Naive B cell (primary cell): ENCODE measurements at places on chromosomes 4 and X.
A peak's percentile ranks its signal among the peaks of the same experiment; 100 is the strongest.

- H3K27me3 ChIP-seq = peaks cover 14% of the 10 kb centered on the region
- no peak overlapping the region for H3K27ac ChIP-seq
- no peak for DNase-seq
- peaks cover 21% of the 10 kb centered on the region for H3K4me1 ChIP-seq
- H3K36me3 ChIP-seq = no peaks in the 10 kb centered on the region
- no peak overlapping the region for H3K4me3 ChIP-seq
Observed at GRCh38 chr4:15894393-15894792, 44.1 kb downstream of the FGFBP1 start.

- H3K4me1 ChIP-seq = peaks cover 12% of the 10 kb centered on the region
- H3K4me3 ChIP-seq = no peak overlapping the region
- H3K36me3 ChIP-seq = no peaks in the 10 kb centered on the region
- DNase-seq = peak; percentile 7
- H3K27ac ChIP-seq = no peak overlapping the region
Observed at GRCh38 chrX:104697294-104697693, 131.3 kb downstream of the IL1RAPL2 start.

- H3K27ac ChIP-seq = no peak overlapping the region
- no peaks in the 10 kb centered on the region for H3K4me1 ChIP-seq
- no peaks in the 10 kb centered on the region for H3K27me3 ChIP-seq
- no peak for DNase-seq
Observed at GRCh38 chr4:120447774-120448173, 381.1 kb upstream of the MAD2L1 start.

- no peak overlapping the region for H3K27ac ChIP-seq
- H3K36me3 ChIP-seq = no peaks in the 10 kb centered on the region
- no peaks in the 10 kb centered on the region for H3K4me1 ChIP-seq
- H3K27me3 ChIP-seq = no peaks in the 10 kb centered on the region
Observed at GRCh38 chrX:100379388-100379986, 30.6 kb downstream of the PCDH19 start.

GRCh38 chr4:138843616-138844015, 172.0 kb upstream of the NOCT start:
- no peaks in the 10 kb centered on the region for H3K4me1 ChIP-seq
- DNase-seq = no peak
- H3K27me3 ChIP-seq = peaks cover 22% of the 10 kb centered on the region
- no peak overlapping the region for H3K4me3 ChIP-seq
- H3K27ac ChIP-seq = no peak overlapping the region

- H3K27ac ChIP-seq = peak overlapping the region; percentile 94
- H3K27me3 ChIP-seq = no peaks in the 10 kb centered on the region
- peak overlapping the region; percentile 68 for H3K4me3 ChIP-seq
- H3K4me1 ChIP-seq = peaks cover 62% of the 10 kb centered on the region
- no peaks in the 10 kb centered on the region for H3K36me3 ChIP-seq
- DNase-seq = no peak
Observed at GRCh38 chrX:129755779-129756650, 17.2 kb downstream of the XPNPEP2 start.

DNA sequence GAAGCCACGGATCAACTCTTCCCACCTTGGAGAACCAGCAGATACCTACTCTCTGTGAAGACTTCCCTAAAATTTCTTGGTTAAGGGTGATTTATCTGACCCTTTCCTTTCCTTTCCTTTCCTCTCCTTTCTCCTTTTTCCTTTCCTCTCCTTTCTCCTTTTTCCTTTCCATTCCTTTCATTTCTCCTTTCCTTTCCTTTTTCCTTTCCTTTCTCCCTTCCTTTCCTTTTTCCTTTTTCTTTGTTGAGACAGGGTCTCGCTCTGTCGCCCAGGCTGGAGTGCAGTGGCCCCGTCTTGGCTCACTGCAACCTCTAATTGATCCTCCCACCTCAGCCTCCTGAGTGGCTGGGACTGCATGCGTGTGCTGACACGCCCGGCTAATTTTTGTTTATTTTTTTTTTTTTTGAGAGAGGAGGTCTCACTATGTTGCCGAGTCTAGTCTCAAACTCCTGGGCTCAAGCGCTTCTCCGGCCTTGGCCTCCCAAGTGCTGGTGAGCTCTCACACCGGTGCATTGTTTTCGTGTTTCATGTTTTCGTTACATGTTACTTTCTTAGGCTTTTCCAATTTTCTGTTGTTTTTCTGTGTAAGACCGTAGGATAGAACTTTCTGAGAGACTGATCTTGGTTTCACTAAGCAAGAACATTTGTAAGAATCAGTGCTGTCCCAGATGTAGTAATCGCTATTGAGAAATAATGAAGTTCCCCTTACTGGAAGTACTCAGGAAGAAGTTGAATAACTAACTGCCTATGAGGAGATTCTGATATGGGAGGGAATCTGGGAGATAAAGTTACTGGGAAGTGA, 2.0 kb downstream of the TMEM165 start:
- DNase-seq = no peak
- H3K4me1 ChIP-seq = peaks cover 48% of the 10 kb centered on the region
- H3K27ac ChIP-seq = peak overlapping the region; percentile 99
- H3K36me3 ChIP-seq = peaks cover 8% of the 10 kb centered on the region
- peak overlapping the region; percentile 79 for H3K4me3 ChIP-seq

GRCh38 chrX:72393836-72394517, 88.3 kb upstream of the CITED1 start:
- no peaks in the 10 kb centered on the region for H3K4me1 ChIP-seq
- DNase-seq = no peak
- H3K27ac ChIP-seq = no peak overlapping the region
- H3K36me3 ChIP-seq = no peaks in the 10 kb centered on the region

- H3K4me3 ChIP-seq = no peak overlapping the region
- H3K36me3 ChIP-seq = no peaks in the 10 kb centered on the region
- no peak for DNase-seq
- H3K27me3 ChIP-seq = no peaks in the 10 kb centered on the region
- H3K27ac ChIP-seq = no peak overlapping the region
Observed at GRCh38 chr4:20299515-20299914, 47.8 kb downstream of the SLIT2 start.

DNA sequence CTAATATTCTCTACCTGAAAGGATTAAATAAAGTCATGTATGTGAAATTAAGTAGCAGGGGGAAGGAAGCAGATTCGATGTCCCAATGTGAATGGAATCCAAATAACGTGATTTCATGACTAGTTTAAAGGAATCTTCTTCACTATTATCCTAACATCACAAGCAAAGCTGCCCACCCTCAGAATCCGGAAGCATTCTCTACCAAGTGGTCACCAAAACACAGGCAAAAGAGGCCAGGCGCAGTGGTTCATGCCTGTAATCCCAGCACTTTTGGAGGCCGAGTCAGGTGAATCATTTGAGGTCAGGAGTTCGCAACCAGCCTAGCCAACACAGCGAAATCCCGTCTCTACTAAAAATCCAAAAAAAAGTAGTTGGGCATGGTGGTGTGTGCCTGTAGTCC, 212.9 kb downstream of the LDB2 start:
- H3K36me3 ChIP-seq = no peaks in the 10 kb centered on the region
- H3K4me3 ChIP-seq = no peak overlapping the region
- H3K27ac ChIP-seq = peak overlapping the region; percentile 16
- no peaks in the 10 kb centered on the region for H3K4me1 ChIP-seq

- H3K4me3 ChIP-seq = no peak overlapping the region
- no peaks in the 10 kb centered on the region for H3K4me1 ChIP-seq
- peaks cover 4% of the 10 kb centered on the region for H3K27me3 ChIP-seq
Observed at GRCh38 chr4:24956763-24957162, 43.9 kb upstream of the CCDC149 start.

DNA sequence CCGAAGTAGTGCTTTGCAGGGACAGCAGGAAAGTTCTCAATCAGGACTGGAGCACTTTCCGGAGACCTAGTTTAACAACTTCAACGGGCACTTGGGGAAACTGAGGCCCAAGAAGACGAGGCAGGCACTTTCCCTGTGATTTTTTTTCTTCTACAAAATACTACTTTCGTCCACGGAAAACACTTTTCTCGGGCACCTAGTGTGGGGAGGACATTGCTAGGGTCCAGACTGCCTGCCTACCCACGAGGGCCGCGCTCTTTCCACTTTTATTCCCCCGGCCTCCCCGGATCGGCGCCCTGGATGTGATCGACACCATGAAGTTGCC, 125.4 kb upstream of the CXorf66 start:
- no peak for DNase-seq
- peak overlapping the region; percentile 51 for H3K27ac ChIP-seq
- peak overlapping the region; percentile 71 for H3K4me3 ChIP-seq
- peaks cover 4% of the 10 kb centered on the region for H3K27me3 ChIP-seq
- no peaks in the 10 kb centered on the region for H3K36me3 ChIP-seq

DNA sequence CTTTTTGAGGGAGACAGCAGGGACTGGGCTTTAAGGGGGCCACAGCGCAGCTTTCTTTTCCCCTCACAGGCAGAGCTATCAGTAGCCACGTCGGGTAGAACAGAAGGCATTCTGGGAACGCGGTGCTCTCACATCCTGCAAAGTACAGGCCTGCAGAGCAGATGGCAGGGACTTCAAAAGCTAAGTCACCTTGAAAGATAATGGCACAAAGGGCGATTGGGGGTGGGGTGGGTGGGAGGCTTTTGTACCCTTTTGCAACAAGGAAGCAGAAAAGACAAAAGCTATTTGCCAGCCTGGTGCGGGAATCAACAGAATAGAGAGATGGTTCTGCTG, 93.9 kb downstream of the PHKA2 start:
- peaks cover 28% of the 10 kb centered on the region for H3K4me1 ChIP-seq
- no peak overlapping the region for H3K4me3 ChIP-seq

DNA sequence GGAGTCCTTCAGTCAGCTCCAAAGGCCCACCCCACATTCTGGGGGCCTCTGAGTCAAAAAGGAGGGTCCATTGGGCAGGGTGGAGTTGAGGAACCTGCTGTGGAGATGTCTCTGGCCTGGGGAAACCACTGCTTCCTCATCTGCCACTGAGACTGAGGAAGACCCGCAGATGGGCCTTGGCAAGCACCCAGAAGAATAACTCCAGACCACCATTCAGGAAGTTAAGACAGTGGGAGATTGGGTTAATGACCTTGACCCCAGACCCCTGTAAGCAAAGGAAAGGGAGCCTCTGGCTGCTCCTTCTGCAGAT, 8.1 kb upstream of the HSD17B10 start:
- peaks cover 13% of the 10 kb centered on the region for H3K4me1 ChIP-seq
- no peak overlapping the region for H3K27ac ChIP-seq
- H3K4me3 ChIP-seq = peak overlapping the region; percentile 76
- H3K27me3 ChIP-seq = peaks cover 55% of the 10 kb centered on the region
- H3K36me3 ChIP-seq = no peaks in the 10 kb centered on the region

GRCh38 chr4:36115312-36115711, 129.0 kb downstream of the ARAP2 start:
- no peak for DNase-seq
- no peaks in the 10 kb centered on the region for H3K27me3 ChIP-seq
- no peak overlapping the region for H3K4me3 ChIP-seq
- peaks cover 9% of the 10 kb centered on the region for H3K36me3 ChIP-seq
- no peak overlapping the region for H3K27ac ChIP-seq

GRCh38 chr4:107685740-107686139, 34.3 kb downstream of the PAPSS1 start:
- H3K4me3 ChIP-seq = no peak overlapping the region
- H3K27ac ChIP-seq = no peak overlapping the region
- no peak for DNase-seq
- peaks cover 2% of the 10 kb centered on the region for H3K36me3 ChIP-seq
- no peaks in the 10 kb centered on the region for H3K27me3 ChIP-seq

- DNase-seq = no peak
- no peak overlapping the region for H3K27ac ChIP-seq
- peaks cover 5% of the 10 kb centered on the region for H3K4me1 ChIP-seq
- no peaks in the 10 kb centered on the region for H3K36me3 ChIP-seq
- H3K27me3 ChIP-seq = peaks cover 3% of the 10 kb centered on the region
Observed at GRCh38 chrX:65587616-65588526, 53.3 kb upstream of the LAS1L start.
